ENCODE measurements at places on chromosomes 3 and 15.

DNA sequence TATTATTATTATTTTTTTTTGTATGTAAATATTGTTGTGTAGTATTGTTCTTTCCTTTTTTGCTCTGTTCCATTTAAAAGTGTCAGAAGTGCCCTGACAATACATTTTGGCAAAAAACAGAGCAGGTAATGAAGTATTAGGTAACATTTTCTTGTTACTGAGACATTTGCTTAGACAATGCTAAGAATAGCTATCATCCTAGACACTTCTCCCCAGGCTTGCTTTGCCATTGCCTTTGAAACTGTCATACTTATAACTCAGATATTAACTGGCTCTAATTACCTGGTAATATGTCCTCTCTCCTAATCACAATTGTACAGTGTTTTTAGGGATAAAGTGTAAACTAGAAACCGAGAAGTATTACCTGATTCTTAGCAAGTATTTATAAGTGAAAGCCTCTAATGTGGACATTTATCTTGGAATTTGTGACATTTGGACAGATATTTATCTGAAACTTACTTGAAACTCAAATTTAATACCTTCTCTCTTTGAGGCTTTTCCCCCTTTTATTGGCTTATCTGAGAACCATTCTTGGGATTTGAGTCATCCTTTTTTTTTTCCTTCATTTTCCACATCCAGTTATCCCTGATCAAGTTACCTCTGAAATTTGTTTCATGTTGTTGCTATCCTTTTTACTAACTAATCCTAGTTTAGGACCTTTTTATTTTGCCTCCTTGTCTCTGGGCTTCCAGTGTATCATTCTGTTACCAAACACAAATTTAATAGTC is 13.1 kb downstream of the ARIH1 start:
- no peak for DNase-seq

- DNase-seq, result no peak
Observed at GRCh38 chr15:29039466-29040369, 153.9 kb downstream of the APBA2 start.

DNA sequence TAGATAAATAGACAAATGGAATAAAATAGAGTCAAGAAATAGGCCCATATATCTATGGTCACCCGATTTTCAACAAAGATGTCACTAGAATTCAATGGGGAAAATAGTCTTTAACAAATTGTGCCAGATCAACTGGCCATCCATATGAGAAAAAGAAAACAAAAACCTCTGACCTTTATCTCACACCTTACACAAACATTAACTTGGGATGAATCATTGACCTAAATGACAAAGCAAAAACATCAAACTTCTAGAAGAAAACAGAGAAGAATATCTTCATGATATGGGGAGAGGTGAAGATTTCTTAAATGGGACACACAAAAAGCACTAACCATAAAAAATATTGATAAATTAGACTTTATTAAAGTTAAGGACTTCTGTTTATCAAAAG is 31.9 kb downstream of the ITGA11 start:
- DNase-seq, result no peak

DNA sequence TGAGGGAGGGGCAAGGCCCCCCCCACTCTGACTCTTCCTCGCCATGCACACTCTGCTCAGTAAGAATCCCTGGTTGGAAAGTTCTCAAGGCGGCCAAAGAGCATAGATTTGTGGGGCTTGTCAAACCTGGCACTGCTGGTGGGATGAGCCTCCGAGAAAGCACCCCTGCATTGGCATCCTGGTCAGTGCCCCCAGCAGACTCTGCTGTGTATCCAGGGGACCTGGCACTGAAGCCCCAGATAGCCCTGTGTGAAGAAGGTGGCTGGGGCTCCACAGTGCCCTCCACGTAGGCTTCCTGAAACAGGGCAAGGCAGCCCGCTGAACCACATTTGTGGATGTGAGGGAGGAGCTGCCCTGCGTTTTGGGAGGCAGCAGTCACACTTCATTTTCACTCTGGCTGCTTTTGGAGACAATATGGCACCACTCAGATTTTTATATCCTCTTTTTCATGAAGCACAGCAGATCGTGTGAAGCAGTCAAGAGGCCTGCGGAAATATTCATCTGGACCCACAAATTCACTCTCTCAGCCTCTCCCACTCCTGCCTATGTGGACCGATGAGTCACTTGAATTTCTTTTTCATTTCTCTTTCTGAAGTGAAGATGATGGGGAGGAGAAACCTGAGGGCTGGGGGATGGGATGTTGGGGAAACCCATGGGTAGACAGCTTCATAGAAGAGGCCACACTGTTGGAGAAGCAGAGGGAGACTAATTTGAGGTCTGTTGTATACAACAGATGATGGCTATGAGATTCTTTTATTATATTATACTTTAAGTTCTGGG is 88.7 kb upstream of the BCL6 start:
- DNase-seq, result no peak

DNA sequence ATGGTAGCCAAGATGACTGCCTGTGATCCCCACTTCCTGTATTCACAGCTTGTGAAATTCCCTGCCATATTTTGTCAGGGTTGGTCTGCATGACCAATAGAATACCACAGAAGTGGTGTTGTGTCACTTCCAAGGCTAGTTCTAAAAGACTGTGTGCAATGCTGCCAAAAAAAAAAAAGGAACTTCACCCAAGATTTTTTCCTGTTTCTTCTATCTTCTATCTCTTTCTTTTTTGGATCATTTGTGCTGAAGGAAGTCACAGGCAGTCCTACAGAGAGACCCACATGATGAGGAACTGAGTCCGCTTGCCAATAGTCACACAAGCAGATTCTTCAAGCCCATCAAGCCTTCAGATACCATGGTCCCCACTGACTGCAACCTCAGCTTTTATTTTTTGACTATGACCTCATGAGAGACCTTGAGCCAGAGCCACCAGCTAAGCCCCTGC is 18.1 kb upstream of the RAF1 start:
- DNase-seq, result no peak

- no peak for DNase-seq
Observed at GRCh38 chr3:197807969-197808587, 17.0 kb downstream of the LRCH3 start.

DNA sequence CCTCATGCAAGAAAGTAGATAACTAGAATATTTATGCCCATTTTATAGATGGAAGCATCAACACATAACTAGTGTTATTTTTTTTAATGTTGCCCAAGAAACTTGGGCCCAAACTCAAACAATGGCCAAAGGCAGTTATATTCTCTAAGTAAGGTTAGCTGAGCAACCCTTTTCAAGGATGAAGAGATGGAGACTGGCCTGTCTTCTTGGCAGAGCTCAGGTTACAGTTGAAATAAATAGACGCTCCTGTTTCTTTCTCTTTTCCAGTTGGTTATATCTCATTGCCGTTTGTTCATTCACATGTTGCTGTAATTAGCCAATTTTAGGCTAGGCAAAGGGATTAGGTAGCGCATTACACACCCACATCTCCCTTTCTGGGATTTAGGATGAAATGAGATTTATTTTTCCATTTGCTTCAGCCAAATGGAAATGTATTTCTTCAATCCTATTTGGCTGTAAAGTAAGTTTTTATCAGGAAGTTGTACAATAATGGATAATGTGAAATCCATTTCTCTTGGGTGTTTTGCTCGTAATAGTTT is 93.2 kb downstream of the CMSS1 start:
- no peak for DNase-seq

Data from stimulated activated CD8-positive, alpha-beta memory T cell treated with anti-CD3 and anti-CD28 coated beads, Interleukin-12 subunit alpha, Interleukin-12 subunit beta, amount 100 ng/mL, for 4 hours (primary cell).